ENCODE measurements at places on chromosomes 5 and 9. TPM values are rescaled to one million over a fixed set of nuclear protein-coding genes. Genes with fewer than 3 reads are reported as not detected.

The CLIC3 gene
- not detected for total RNA-seq

The MUSK gene
- under 0.01 TPM for total RNA-seq

The CTSL gene
- 186 TPM for total RNA-seq

The RALGPS1 gene
- 1.6 TPM for total RNA-seq

The GPR150 gene
- total RNA-seq, result 0.30 TPM

The CD274 gene
- total RNA-seq, result 17.9 TPM

The FGF10 gene
- not detected for total RNA-seq

The LHX3 gene
- total RNA-seq, result not detected

The MYO10 gene
- total RNA-seq, result 111 TPM

The CXXC5 gene
- 27.7 TPM for total RNA-seq

The TRIM7 gene
- 14.3 TPM for total RNA-seq

The ADAM19 gene
- total RNA-seq, result 35.1 TPM

The PAEP gene
- not detected for total RNA-seq

The MOB3B gene
- not detected for total RNA-seq

The PTPRD gene
- 4.9 TPM for total RNA-seq

The JMY gene
- total RNA-seq, result 6.5 TPM

The NCS1 gene
- 28.1 TPM for total RNA-seq

The SELENOP gene
- total RNA-seq, result 2.7 TPM

The CPLANE1 gene
- total RNA-seq, result 11.7 TPM

The ORM2 gene
- total RNA-seq, result not detected

Data from epithelial cell of umbilical artery (primary cell).